ENCODE measurements at places on chromosomes 4 and X. TPM values are rescaled to one million over a fixed set of nuclear protein-coding genes. Genes with fewer than 3 reads are reported as not detected.

The CHRDL1 gene
- 0.28 TPM for total RNA-seq

The DCLK2 gene
- total RNA-seq: 0.68 TPM

The DGKK gene
- total RNA-seq: not detected

The DCAF8L2 gene
- not detected for total RNA-seq

The BEX1 gene
- total RNA-seq: 0.43 TPM

The FAM199X gene
- total RNA-seq: 5.9 TPM

The MTM1 gene
- 17.2 TPM for total RNA-seq

DNA sequence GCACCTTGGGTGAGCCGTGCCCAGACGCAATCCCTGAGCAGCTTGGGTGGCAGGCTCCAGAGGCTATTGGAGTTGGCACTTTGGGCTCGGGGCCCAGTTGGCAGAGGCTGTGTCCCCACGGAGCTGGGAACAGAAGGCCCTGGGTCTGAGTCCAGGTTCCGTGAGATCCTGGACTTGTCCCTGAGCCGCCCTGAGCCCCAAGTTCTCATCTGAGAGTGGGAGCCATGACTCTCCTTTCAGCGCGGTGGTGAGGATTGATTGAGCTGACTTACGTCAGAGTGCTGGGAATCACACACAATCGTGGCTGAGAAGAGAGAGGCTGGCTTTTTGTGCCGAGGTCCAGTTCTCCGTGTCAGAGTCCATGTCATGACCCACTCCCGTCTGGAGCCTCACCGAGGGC is 98.0 kb downstream of the PSAPL1 start:
- peak; percentile 82 for DNase-seq

DNA sequence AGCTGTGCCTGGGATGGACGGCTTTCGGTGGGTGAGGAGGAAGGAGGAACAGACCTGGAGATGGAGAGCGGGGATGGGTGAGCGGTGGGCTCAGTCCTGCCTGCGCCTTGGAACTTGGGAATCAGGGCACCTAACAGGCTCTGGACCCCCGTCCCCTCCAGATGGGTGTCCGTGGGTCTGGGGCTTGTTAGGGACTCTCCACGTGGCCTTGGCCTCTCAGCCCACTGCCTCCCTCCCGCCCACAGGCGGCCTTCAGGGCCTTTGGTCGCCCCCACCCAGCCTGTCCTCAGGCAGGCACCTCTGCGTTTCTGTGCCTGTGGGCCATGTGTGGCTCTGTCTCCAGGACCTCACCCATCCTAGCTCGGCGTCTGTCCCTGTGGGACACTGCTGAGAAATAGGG is 29.0 kb downstream of the TRMT44 start:
- DNase-seq: no peak

DNA sequence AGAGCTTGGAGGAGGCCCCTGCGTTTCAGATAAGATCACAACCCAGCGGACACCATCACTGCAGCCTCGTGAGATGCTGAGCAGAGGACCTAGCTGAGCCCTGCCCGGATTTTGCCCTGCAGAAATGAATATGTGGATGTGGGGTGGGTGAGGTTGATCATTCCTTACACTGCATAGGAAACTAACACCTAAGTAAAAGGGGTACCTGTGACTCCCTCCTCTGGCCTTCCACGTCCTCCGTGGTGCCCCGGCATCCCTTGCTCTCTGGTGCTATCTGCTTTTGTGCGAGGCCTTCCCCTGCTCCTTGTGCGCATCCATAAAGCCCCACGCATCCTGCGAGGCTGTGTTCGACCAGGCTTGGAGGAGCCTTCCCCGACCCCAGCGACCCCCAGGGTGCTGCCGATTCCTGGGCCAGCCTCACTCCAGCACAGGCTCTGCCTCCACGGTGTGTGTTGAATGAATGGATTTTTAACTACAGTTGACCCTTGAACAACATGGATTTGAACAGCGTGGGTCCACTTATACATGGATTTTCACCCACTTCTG is 25.6 kb upstream of the GPR78 start:
- DNase-seq: no peak

DNA sequence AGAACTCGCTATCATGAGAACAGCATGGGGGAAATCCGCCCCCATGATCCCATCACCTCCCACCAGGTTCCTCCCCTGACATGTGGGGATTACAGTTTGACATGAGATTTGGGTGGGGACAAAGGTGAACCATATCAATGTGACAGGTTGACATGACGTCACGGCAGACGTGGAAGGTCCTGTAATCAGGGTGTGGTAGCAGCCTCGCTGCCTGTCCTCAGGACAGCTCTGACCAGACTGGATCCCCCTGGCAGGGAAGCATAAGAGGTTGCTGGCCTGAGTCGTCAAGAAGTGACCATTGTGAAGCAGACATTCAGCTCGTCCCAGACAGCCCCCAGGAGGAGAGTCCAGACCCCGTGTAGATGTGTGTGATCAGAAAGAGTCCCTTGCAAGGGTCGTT is 104.6 kb downstream of the TNIP2 start:
- DNase-seq: no peak

DNA sequence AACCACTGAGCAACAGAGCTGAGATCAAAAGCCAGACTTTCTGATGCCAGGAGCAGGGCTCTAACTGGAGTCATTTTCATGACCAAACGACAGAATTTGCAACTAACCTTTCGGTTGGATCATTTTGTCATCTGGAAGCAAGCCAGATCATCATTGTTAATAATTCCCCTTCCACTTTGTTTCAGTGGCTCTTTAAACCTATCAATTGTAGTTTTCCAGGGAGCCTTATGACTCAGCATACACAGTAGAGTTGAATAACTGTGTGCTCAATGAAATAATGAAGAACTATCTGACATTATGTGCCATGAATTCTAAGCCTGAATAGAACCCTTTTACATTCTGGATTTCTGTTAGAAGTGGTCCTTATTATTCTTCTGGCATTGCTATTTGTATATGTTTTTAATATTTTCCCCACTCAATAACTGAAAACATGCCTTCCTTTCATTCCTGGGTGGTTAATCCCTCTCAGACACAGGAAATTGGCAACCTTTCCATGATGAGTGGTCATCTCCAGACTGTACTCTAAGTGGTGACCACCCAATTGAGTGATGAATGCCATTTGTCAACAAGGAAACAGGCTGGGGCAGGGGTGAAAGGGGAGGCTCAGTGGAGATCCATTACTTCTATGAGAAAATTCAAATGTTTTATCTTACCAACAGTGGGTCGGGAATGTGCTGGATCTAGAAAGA is 431.8 kb downstream of the BCOR start:
- DNase-seq: no peak

GRCh38 chrX:110569506-110569905 is 210.9 kb downstream of the RTL9 start:
- no peak for DNase-seq

All from left lobe of liver (tissue), 2 donors.